ENCODE measurements at places on chromosomes 4 and X. TPM values are rescaled to one million over a fixed set of nuclear protein-coding genes. Genes with fewer than 3 reads are reported as not detected.

CCNQ gene
- 14.5 TPM for total RNA-seq

SLC49A3 gene
- 11.6 TPM for total RNA-seq

UTP14A gene
- 34.1 TPM for total RNA-seq

YY2 gene
- 0.16 TPM for total RNA-seq

SPP1 gene
- total RNA-seq = 0.72 TPM

GLUD2 gene
- total RNA-seq = 1.4 TPM

GJB1 gene
- total RNA-seq = not detected

SHROOM2 gene
- total RNA-seq = not detected

BTC gene
- not detected for total RNA-seq

CNKSR2 gene
- 0.99 TPM for total RNA-seq

SASH3 gene
- total RNA-seq = not detected

PAGE5 gene
- not detected for total RNA-seq

NPY2R gene
- not detected for total RNA-seq
